ENCODE measurements at places on chromosomes 4 and X.

DNA sequence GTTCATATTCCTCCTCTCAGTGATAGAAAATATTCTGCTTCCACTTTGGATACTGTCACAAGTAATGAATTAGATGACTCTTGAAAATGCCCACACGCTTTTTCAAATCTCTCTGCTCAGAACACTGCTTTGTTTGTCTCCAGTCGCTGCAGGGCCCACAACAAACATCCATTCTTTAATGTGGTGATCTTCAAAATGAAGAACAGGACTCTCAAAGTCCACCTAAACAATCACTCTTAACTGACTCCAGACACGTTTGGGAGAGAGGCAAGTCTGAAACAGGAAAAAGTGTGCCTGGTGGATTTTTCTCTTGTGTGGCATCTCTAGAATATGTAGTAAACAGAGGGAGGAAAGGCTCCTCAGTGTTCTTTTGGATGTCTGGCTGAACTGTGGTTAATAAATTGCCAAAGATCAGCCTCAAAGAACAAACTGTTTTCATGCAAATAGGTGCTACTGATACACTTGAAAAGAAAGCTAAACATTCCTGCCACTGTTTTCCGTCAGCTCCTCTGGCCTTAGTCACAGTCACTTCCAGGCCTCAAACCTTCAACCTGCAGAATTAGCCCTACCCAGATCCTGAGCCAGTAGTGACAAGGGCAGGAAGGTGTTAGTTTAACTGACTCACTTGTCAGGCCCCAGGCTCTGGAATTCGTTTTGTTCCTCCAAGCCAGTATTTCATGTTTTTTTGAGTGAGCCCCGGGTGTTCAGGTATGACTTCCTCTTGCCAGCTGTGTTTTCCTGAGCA lies 259.6 kb upstream of the GPC4 start:
- DNase-seq: no peak

DNA sequence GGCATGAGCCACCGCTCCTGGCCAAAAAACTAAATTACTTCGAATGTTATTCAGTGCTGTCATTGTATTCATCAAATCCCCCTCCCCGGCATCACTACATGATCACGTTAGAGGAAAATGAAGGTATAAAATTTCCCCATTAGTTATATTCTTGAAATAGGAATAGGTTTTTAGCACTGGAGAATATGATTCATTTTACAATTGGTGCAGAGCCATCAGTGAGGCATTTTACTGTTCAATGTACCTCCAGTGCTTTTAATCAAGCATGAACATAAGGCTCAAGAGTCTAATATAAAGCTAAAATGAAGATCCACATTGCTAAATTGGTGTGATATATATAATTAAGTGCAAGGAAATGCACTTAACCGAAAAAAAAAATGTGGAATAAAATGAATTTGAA lies 18.3 kb downstream of the KLF3 start:
- no peak for DNase-seq

- DNase-seq: no peak
Measured at GRCh38 chr4:82777857-82778525, 20.6 kb downstream of the SCD5 start.

- DNase-seq: no peak
Measured at GRCh38 chrX:317424-318067, 1.1 kb downstream of the GTPBP6 start.

DNA sequence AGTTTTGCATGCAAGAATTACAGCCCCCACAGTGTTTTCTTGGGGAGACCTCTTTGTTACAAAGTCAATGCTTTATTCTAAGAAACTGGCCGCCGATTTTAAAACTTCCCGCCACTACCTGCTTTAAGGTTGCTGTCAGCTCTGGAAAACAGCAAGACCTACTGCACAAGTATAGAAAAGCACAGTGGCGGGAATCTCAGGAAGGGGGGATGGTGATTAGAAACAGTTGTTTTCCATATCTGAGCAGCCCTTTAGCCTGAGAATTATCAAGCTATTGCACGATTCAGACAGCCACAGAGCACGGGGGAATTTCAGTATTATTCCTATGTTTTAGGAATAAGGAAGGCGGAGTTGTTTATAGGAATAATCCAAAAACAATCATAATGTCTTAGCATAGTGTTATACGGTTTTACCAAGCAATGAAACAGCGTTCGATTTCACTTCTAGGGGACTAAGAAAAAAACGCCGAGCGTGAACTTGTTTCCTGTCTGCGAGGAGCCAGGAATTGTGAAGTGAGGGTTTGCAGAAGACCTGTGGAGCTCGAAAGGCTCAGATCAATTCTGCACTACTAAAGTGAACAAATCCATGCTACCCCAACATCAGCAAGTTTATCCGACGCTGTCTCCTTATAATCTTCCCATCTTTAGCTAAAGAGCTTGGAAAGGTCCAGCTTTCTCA lies 81.3 kb downstream of the HMGN5 start:
- DNase-seq: no peak

- no peak for DNase-seq
Measured at GRCh38 chr4:89001647-89002445, 55.1 kb downstream of the FAM13A start.

DNA sequence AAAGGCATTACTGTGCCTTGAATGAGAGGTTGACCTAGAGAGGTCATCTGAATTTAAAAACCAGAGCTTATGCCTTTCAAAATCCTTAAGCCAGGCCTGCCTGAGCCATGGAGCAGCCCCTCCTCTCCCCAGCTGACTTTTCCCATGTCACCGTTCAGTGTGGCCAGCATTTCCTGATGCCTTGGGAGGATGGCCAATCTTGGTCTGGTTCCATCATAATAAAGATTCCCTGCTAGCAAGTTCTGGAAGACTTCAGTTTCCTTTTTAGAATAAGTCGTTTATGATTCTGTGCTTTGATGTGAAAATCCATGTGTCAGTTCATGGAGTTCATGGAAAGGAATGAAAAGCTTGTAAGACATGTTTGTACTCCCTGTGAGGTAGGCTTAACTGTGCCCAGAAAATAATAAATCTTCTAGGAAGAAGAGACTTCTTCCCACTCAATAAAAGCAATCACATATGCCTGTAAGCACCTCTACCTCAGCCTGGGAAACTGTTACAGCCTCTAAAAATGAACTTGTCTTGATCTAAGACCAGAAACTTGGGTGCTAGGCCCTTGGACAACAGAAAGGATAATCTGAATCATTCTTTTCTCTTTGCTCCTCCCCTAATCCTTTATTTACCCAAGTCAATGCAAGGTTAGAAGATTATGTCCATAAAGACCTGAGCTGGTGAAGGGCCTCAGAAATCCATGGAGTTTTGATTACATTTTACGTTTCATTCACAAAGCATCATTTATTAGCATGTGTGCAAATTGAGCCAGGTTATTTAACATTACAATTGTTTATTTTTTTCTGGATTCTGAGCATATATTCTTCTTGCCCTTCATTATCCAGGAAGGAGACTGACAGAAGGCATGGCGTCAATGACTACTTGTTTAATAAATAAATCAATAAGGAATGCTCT lies 84.0 kb upstream of the TBC1D9 start:
- DNase-seq: no peak

DNA sequence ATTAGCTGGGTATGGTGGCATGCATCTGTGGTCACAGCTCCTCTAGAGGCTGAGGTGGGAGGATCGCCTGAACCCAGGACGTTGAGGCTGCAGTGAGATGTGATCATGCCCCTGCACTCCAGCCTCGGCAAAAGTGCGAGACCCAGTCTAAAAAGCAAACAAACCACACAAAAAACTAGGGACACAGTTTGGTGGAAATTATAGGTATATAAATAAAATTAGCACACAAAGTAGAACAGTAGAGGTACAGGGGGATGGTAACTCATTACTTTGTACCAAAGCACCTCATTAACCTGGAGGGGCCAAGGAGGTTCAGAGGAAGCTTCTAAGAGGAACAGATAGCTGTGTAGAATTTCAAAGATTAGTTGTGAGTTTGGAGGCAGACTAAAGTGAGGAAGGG lies 5.1 kb downstream of the VBP1 start:
- DNase-seq: no peak

GRCh38 chr4:8405516-8405875 lies 35.0 kb downstream of the ACOX3 start:
- no peak for DNase-seq

GRCh38 chr4:80608281-80608980 lies 272.9 kb downstream of the CFAP299 start:
- no peak for DNase-seq

GRCh38 chr4:212438-213188 lies 88.3 kb downstream of the ZNF718 start:
- DNase-seq: no peak

DNA sequence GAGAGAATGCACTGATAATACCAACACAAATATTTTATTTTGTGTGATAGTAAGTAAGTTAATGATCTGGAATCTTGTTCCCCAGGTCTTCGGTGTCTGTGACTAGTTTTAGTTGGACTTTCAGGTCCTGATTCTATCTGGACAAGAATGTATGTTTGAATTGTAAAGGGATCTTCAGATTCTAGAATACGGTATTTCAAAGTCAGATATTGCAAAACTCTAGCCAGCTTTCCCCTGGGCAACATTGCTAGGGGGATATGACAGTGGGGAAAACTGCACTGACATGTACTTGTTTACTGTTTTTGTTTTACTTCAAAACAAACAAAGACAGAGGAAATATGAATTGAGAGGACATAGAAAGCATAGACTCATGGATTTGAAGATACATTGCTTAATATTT lies 489.0 kb downstream of the FAM133A start:
- no peak for DNase-seq

DNA sequence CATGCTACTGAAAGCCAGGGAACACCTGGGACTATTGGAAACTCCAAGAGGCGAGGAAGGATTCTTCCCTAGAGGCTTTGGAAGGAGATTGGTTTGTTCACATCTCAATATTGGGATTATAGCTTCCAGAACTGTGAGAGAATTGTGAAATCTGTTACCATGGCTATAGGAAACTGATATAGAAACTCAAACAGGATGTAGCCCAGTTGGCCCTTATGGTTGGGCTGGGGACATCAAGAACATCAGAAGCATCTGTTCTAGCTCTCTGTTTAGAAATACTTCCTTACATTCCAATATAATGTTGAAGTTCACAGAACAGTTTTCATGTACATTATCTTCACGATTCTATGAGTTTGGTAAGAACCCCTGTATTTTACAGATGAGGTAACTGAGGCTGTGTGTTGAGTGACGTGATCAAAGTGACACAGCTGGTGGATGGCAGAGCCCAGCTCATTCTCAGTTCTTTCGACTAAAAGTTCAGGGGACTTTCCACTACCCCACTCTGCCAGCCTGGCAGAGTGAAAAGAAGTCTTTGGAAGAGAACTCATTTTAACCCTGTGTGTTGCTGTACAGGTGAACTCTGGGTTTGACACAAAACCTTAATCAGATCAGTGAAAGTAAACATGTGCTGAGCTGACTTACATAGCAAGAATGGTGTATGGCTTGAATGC lies 183.0 kb downstream of the GBA3 start:
- DNase-seq: no peak

GRCh38 chr4:738781-739280 lies 33.2 kb downstream of the PCGF3 start:
- no peak for DNase-seq

DNA sequence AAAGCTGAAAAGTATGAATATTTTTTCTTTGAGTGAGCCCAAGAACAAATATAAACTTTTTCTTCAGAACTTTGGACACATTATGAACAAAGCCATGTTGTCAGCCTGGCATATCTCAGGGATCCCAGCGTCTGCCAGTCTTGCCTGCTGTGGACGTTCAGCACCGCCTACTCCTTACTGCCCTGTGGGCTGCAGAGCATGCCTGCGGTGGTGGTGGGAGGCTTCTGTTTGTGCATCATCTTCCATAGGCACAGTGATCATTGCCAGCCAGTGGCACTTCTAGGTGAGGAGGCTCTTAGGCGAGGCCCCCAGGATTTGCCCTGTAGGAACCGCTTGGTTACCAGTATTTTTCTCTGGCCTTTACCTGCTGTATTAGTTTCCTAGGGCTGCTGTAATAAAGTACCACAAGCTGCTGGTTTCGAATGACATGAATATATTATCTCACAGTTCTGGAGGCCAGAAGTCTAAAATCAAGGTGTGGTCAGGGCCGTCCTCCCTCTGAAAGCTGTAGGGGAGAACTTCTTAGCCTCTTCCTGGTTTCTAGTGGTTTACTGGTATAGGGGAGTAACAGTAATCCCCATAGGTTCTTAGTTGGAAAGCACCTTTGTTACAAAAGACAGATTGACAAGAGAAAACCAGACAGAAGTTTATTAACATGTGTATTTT lies 15.4 kb downstream of the ANXA3 start:
- no peak for DNase-seq

GRCh38 chrX:112808007-112808406 lies 32.6 kb downstream of the AMOT start:
- no peak for DNase-seq

GRCh38 chrX:52923781-52924241 lies 26.7 kb downstream of the FAM156B start:
- no peak for DNase-seq

GRCh38 chr4:15556511-15557092 lies 86.9 kb downstream of the CC2D2A start:
- no peak for DNase-seq

GRCh38 chr4:83362492-83363329 lies 28.1 kb upstream of the HPSE start:
- no peak for DNase-seq
